Kidney (tissue), 22 donors: ENCODE measurements at places on chromosomes 2 and 18.

- no peak for DNase-seq
These were observed 8.8 kb downstream of the LBH start for GRCh38 chr2:30239986-30240752.

GRCh38 chr2:38876407-38876806 is 631 bp downstream of the MORN2 start:
- DNase-seq: no peak

GRCh38 chr2:24329700-24330099 is 30.6 kb downstream of the ITSN2 start:
- no peak for DNase-seq

GRCh38 chr2:208793434-208793833 is 386.8 kb downstream of the PTH2R start:
- no peak for DNase-seq

DNA sequence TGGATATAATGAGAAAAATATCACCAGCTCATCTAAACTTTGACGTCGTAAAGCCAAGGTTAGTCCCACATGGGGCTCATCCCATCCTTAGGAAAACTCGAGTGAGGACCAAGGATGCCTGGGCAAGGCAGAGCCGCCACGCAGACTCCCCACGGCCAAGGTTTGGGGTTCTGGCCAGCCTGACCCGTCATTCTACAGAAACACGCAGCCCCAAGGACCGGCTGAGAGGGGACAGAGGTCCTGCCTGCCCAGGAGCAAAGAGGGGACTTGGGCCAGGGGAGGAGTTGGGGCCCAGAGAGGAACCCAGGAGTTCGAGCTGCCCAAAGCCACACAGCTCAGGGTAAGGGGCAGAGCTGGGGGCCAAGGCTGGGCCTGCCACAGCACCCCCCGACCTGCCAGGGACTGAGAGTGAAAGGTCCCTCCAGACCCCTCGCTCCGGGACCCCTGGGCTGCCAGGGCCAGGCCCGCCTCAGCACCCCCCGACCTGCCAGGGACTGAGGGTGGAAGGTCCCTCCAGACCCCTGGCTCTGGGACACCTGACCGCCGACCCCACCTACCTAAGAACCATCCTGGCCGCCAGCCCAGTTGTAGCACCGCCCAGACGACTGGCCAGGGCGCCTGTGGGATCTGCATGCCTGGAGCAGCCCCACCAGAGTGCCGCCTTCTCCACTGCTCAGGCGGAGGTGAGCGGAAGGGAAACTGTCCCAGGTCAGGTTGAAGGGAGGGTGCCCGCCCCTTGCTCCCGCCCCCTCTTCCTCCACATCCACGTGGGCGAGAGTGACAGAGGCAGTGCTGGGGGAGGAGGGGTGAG is at the start of gene PDCD1:
Gene PDCD1 (minus strand): TSS at position 689 of the 811 bp plus-strand sequence. CDS start 56 bp downstream, at position 633.
- DNase-seq: peak; percentile 78

DNA sequence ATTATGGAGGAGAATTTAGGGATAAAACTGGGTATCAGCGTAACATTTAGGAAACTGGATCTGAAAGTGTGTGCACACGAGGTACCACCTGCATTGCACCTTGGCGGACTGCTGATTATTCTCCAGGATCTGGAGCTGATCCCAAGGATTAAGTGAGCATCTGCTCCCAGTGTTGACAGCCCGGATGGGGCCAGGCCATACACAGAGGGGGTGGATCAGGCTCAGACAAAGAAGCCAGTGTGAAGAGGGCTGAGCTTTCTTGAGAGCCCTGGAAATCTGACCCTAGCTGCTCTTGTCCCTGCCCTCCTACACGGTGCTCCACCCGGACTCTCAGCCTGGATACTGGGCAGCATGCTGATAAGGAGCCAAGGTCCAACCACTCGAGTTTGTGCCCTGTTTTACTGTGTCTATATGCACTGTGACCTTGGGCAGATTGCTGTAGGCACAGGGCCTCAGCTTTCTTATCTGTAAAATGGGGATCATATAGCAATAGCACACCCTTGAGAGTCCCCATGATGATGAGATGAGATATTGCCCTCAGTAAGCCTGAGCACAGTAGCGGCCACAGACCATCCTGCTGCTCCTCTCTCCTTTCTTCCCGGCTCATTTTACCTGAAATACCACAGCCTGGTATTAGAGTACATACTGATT is 396.8 kb upstream of the CELF4 start:
- no peak for DNase-seq
